ENCODE measurements at places on chromosomes 13 and 19.

DNA sequence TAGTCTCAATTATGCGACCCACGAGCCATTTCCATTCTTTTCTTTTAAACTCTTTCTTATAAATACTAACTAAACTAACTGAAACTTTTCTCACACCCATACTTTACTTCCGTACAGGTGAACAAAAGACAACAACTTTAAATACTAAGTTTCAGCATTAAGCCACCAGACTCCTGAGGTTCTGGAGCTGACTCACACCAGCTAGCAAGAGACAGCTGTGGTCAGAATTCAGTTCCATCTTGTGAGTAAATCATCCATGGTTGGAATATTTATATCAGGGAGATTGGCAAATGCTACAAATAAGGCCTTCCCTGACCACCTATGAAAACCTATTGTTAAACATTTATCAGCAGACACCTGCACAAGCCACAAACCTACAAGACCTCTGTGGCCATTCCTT lies 897.0 kb downstream of the EFNB2 start:
- no peak for DNase-seq

- no peak for DNase-seq
Observed at GRCh38 chr19:1469255-1470054, 9.6 kb downstream of the C19orf25 start.

- no peak for DNase-seq
Observed at GRCh38 chr13:76036176-76036575, 400.0 kb downstream of the LMO7 start.

DNA sequence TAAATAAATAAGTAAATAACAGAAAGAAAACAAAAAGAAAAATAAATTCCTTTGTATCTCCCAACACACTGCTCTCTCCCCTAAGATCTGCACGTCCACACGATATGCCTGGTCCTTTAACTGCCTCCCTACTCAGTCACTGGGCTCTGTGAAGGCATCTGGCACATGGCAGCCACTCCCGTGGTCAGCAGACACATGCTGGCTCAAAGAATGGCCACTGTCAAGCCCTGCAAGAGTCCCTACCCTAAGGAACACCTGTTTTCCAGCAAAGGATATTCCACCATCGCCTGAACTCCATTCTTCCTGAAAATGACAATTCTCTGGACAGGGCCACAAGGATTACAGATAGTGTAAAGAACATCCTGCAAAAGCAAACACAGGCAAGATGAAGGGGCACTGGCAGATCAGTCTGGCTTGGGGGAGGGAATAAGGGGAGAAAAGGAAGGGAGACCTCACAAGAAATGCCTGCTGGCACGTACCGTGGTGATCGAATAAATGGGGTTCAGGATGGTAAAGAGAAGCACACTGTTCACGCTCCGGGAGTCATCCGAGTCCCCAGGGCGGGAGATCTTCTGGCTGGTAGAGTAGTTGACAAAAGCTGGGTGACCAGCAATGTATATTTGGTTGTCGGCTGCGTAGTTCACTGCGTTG lies 4.3 kb downstream of the HNRNPL start:
- no peak for DNase-seq

DNA sequence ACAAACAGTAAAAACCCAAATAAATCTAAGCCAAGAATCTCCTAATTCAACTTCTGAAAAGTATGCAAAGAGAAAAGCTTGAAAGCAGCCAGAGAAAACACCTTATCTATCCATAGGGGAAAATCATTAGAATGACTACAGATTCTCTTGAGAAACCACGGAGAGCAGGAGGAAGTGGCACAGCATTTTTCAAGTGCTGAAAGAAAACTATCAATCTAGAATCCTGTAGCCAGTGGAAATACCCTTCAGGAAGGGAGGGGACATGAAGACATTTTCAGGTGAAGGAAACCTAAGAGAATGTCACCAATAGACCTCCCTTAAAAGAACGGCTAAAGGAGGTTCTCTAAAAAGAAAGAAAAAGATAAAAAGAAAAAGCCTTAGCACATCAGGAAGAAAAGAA lies 66.2 kb upstream of the XPO4 start:
- DNase-seq, result no peak

DNA sequence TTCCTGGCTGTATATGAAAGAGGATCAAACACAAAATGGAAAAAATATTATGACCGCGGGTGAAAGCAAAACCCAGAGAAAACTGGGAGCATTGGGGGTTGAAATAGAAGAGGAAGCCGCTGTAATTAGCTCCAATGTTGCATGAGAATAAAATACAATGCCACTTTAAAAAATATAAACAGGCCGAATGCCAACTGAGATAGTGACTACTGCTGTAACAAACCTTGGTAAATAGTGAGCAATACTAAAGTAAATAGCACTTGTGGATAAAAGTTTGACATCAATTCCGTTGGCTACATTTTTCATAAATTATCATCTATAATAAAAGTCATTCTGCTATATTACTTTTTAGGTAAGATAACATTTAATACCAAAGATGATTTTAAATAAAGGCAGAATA lies 395.8 kb upstream of the MIR17HG start:
- no peak for DNase-seq

DNA sequence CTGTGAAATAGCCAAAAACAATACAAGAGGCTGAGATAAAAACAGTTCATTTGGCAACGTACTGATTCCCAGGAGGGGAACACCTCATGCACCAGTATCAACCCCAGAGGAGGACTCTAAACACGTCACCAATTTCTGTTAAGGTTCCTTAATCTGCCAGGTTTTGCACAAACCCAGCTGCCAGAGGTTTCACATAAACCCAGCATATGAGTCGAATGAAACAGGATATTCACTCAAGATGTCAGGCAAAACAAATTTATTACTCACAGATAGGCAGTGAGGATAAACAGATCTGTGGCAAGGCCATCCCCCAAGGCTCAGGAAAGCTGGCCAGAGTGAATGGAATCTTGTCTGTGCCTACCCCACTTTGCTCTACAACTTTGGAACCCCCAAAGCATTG lies 210.9 kb downstream of the GPC5 start:
- DNase-seq, result no peak

DNA sequence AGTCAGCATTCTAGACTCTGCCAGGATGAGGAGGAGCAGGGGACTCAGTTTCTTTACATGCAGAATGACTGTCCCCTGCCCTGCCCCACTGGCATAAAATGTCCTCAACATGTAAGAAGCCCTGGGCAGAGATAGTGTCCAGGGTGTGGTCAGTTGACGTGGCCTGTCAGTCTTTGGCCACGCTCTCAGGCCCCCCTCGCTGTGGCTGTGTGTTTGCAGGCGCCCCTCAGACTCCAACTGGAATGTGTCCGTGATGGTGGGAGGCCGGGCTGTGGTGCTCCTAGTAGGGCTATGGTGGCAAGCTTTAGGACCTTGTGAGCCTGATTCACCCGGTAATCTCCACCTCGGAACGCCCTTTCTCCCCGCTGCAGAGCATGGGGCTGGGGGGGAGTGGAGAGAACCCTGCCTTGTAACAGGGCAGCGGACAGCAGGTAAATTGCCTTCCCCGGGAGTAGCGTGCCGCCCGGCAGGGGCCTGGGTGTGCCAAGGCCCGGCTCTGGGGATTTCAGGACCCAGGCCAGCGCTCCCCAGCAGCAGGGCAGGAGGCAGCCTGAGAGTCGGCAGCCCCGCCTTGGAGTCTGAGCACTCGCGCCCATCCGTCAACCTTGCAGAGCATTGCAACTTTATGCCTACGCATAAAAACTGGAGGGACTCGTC lies 62.3 kb downstream of the CHST8 start:
- no peak for DNase-seq

DNA sequence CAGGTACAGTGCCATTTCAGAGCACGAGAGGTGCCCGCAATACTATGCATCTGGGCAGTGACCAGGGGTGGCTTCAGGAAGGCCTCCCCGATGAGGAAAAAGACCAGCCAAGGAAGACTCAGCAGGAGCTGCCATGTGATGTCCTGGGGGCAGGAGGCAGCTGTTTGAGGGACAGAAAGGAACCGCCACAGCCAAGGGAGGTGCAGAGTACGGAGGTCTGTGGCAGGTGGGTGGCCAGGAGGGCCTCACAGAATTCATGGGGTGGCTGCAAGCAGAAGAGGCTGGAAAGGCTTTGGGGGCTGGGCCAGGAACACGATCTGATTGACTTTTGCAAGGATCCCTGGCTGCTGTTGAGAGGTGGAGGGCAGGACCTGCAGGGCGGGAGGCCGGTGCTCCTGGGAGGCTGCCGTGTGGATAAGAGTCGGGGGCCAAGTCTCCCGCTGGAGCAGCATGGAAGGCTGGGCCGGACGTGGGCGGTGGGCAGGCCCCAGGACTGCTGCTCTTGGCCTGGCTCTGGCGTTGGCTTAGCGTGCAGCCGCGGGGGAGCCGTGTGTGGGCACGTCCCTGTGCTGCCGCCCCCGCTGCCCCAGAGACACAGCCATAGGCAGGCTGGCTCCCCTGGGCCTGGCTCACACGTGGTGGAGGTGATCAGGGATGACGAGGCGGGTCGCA lies 29.1 kb downstream of the CEBPA start:
- DNase-seq, result no peak

DNA sequence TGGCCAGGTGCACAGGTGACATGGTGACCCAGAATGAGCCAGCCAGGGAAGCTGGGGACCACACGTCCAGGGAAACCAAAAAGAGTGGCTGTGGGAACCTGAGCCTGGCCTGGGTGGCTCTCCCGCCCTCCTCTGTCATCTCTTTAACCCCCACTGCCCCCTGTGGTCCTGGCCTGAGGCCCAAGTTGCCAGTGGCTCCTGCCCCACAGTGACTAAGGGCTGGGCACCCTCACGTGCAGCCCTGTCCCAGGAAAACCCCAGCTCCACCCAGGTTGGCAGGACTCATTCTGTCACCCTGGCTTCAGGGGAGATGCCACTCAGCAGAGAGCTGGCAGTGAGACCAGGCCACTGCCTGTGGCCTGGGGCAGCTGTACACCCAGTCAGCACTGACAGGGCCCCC lies 30.6 kb upstream of the ISYNA1 start:
- DNase-seq, result no peak

DNA sequence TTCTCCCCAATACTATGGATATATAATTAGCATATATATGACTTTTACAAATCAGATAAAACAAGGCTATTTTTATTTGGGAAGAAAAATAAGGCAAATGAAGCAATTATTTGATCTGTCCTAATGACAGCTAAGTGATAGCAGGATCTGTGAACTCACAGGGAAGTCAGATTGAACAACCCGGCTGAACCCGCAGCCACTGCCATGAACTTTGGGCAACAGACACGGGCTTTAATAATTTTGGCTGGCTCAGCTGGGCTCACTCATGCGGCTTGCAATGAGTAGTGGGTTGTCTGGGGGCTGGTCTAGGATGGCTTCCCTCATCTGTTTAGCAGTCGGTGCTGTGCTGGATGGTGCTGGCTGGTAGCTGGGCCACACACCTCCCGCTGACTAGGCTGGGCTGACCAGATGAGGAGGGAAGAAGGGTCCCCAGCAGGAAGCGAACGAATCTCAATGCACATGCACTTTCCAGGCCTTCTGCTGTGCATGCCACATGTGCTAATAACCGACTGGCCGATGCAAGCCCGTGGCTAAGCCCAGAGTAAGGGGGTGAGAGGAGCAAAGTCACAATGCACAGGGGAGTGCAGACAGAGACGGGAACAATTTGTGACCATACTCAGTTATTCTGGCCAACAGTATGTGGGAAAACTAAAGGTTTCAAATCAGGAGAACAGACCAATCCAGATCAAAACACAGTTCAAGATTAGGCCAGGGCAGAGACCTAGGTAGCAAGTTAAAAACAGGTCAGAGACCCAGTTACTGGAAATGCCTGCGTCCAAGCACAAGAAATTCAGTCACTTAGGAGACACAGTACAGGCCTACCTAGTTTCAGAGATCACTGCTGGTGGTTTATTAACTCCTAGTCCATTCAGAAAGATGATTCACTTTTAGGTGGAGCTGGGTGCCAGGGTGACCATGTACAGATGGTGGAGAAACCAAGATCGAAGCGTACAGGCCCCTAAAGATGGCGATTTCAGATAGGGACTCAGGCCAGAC lies 22.3 kb downstream of the CRYL1 start:
- no peak for DNase-seq

DNA sequence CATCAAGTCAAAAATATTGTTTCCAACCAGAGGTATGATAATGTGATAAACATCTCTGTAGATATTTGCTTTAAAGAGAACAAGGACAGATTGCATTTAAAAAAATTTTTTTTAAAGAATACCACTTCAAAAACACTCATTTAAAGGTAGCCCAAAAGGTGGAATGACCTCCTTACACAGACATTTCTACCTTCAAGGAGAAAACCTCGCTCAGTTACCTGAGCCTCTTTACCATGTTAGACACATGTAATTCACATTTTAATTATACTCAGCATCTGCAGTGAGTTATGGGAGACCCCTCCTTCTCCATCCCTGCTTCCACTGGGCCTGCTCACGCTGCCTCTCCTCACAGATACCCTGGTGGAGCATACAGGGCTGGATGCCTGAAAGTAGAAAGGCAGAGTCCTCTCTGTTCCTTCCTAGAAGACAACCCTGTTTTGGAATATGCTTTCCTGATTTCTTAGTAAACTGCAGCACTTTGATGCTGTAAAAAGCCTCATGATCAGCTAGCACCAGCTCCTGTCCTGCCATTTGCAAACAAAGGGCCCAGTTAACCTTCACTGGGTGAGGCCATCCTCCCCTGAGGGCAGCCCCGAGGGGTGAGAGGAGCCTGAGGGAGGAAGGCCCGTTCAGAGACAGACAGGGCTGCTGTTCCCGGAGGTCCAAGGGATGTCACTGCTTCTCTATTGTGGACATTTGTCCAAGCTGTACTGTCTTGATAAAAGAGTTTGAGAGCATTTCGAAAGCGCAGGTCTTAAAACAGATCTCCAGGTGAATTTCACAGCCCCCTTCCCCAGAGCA lies 117.8 kb downstream of the IRS2 start:
- no peak for DNase-seq

- DNase-seq, result no peak
Observed at GRCh38 chr13:42181381-42181953, 90.5 kb upstream of the AKAP11 start.

- no peak for DNase-seq
Observed at GRCh38 chr13:75123428-75123827, 358.5 kb downstream of the TBC1D4 start.

GRCh38 chr13:50596776-50597203 lies 246.7 kb downstream of the DLEU7 start:
- no peak for DNase-seq

DNA sequence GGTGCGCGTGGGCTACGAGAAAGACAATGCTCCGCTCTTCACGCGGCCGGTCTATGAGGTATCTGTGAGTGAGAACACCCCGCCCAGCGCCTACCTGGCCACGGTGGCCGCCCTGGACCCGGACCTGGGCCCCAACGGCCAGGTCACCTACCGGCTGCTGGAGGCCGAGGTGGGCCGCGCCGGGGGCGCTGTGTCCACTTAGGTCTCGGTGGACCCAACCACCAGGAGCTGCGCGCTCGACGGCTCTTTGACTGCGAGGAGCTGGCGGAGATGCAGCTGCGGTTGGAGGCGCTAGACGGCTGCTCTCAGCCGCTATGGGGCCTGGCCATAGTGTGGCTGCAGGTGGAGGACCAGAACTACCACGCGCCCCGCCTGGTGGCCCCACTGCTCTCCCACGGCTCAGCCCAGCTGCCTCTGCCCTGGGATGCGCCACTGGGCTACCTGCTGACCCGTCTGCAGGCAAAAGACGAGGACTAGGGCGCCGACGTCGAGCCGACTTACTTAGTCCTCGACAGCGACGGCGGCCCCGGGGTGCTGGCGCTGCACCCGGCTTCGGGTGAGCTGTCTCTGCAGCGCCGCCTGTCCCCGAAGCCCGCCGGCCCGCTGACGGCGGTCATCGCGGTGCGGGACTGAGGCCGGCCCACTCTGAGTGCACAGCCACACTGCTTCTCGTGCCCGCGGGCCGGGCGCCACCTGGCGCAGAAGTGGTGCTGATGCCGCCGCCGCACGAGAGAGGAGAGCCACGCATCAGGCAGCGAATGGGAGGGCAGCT lies 173.0 kb downstream of the OLFM4 start:
- DNase-seq, result no peak

Measured in SW 1271 (cell line).